ENCODE measurements at places on chromosomes 7 and 10.
A peak's percentile ranks its signal among the peaks of the same experiment; 100 is the strongest.

DNA sequence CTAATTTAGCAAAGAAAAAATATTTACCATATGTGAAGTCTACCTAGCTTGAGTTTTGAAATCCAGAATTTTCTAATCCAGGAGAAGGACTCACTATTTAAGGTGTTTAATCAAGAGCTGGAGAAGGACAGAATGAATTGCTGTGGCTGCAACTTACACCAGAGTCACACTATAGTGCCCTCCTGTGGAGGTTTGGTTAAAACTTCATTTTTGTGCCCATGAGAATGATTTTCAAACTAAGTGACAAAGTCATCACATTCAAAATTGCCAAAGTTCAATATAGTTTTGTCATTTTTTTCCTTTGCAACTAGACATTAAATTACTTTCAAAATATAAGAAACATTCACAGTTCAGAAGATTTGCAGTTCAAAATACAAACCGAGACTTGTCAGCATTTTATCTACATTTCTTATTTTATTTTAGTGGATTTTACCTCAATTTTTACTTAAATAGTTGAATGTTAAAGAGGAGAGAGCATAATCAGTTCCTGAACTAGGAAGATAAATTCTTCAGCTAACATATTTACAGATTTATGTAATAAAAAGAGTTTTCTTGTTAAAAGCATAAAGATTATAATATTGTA is 70.7 kb downstream of the CABCOCO1 start:
- DNase-seq, result peak; percentile 47

DNA sequence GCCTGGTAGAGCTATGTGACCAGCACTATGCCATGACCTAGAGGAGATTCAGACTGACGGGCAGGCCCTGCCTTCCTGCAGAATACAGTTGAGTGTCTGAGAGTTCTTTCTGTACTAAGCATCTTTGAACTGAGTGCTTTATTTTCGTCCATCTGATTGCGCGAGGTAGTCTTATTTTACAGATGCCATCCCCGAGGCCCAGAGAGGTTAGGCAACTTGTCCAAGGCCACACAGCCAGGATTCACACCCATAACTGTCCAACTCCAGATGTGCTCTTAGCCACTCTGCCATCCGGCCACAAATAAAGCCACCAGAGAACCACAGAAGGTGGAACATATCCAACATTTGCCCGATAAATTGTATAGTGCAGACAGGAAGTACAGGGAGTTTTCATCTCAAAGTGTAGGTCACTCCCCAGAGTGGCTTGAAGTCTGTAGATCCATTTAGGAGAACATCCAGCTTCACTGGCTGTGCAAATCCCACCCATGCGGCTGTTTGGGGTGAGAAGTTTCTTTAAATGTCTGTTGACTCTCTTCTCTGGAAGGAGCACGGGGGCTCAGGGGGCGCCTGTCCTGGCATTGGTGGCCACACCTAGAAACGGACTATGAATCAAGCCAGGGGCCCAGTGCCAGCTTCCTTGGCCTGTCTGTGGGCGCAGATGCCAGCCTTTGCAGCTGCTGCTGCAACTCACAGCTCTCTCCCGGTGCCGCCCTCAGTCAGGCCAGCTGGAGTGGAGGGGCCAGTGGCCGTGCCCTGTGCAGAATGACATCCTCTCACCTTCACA is 11.1 kb downstream of the CHST3 start:
- DNase-seq, result no peak

DNA sequence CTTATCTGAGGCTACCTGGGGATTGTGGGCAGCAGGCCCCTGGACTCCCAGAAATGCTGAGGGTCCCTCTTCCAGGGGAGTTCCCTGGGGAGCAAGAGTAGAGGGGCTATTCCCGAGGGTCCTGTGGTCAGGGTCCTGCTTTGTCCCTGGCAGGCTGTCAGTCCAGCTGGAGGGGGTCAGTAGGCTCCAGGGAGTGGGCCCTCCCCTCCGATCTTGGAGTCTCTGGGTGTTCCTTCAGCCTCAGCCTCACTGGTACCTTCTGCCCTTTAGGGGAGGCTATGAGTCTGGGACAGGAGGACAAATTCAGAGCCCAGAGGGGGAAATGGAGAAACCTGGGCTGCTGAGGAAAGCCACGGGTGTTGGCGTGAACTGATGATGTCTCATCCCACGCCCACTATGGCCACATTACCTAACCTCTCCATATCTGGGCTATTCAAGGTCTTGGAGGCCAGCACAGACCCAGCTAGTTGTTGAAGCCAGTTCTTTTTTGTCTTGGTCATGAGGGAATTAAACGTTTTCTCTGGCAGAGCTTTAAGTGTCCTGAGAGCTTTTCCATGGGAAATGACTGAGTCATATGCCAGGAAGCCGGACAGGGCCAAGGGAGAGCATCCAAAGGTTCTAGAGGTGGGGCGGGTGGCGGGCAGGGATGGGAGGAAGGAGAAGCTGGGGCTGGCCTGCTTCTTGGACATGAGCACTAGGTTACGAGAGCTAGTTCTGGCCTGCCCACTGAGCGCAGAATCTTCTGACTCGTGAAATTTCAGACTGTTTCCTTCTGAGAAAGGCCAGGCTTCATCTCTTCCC is 6.2 kb downstream of the CALHM2 start:
- no peak for DNase-seq

- DNase-seq, result no peak
These were observed 86.1 kb upstream of the PPP2R2D start for GRCh38 chr10:131814567-131815265.

DNA sequence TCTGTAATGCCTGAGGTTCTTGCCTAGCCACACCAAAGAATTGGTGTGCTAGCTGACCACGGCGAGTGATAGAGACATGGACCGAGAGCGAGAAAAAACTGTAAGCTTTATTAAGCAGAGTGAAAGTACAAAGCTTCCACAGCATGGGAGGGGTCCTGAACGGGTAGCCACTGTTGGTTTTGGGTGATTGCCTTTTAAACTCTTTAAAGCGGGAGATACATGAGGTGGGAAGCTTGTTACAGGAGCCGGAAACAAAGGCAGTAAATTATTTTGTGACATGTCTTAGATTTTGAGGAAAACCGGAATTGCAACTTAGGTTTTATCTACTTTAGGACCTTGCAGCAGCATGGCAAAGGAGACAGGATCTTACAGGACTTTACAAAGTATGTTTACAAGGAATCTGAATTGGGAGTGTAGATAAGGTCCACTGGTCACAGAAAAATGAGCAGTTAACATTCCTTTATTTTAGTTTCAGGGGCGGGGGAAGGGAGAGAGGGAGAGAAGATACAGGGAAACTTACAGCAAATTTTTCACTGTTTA is 252.7 kb upstream of the MBL2 start:
- no peak for DNase-seq

DNA sequence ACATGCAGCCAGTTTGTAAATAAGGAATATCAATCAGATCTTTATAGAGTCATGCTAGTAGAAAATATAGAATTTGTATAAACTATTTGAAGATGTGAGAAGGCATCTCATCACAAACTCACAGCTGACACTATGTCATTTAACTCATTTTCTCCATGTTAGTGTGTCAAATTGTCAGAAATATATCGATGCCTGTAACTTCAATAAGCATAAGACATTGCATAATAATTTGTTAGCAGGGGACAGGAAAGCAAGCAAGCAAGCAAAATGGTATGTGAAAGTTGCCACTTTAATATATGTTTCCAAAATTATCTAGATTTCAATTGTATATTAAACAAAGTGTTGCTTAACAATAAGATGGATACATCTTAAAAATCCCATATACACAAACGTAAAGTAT is 571.0 kb downstream of the ARL4A start:
- no peak for DNase-seq

DNA sequence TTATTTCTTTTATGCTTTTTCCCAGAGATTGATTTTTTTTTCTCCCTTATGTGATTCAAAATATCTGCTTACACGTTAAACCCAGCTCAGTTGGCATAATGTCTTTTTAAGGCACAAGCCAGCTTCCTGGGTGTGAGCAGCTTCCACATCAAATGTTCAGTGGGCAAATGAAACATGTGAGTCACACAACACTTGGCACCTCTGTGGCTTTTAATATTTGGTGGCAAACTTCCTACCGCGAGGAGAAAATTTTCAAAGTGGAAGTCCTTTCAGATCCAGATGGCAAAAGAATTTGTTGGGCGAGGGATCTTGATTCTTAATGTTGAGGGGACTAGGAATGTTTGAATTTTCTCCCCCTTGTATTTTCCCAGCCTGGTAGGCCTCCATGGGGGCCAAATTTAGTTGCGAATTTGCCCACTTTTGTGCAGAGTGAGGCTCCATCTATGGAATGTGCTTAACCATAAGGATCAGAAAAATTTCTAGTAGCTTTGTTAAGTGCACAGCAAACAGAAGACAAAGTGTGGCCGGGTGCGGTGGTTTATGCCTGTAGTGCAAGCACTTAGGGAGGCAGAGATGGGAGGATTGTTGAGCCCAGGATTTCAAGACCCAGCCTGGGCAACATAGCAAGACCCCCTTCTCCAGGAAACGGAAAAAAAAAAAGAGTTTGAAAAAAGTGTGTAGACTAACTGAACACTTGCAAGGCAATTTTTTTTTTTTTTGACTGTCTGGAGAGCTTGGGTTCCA is 31.0 kb downstream of the CUX1 start:
- DNase-seq, result no peak

DNA sequence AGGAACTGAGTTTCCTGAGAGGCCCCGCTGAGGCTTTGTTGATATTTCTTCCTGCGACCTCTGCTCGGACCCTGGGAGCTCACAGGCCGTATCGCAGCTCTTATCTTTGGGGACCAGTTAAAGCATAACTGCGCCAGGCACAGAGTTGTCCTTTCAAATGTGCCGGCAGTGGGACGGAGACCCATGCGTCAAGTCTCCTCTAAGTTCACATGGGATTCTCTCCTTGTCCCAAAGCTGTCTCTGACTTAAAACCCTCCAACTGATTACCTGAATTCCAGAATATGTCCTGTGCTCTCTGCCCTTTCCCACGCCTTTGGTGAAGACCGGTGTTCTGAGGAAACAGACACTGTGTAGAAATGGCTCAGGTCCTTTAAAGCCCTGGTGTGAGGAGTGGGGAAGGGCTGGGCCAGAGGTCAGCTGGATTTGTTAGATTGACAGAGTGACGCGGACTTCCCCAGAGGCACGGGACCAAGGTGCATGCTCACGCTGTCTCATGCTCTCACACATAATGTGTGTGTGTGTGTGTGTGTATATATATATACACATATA is 169.8 kb downstream of the EGFR start:
- DNase-seq, result no peak

DNA sequence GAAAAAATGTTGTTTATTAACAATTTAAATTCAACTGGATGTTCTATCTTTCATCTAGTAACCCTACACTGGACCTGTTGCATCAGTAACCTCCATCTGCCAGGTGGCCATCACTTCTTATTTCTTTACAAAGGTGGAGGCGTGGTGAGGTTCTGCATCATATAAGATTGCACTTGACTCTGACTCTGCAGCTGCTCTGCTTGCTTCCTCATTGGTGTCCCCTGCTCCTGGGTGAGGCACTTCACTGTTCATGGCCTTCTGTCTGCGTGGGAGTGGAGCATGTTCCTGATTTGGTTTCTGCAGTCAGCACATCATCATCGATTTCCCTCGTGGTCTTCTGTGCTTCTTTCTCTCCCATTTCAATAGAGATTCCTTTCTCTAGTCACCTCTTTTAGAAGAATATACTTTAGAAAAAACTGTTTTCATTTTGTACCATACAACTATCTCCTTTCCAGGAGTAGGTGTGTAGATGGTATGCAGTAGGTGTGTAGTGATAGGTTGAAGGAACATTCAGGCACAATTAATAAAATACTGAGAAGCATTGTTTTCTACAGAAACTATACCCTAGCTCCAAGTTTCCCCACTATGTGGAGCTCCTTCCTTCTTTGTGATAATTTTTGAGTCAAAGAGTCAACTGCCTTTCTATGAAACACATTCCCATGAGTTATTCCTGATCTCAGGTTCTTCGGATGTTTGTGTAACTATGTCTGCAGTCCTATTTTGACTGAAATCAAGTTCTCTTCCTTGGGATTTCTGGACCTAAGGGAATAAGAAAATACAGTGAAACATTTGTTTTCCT is 231.7 kb upstream of the CNTNAP2 start:
- DNase-seq, result no peak

DNA sequence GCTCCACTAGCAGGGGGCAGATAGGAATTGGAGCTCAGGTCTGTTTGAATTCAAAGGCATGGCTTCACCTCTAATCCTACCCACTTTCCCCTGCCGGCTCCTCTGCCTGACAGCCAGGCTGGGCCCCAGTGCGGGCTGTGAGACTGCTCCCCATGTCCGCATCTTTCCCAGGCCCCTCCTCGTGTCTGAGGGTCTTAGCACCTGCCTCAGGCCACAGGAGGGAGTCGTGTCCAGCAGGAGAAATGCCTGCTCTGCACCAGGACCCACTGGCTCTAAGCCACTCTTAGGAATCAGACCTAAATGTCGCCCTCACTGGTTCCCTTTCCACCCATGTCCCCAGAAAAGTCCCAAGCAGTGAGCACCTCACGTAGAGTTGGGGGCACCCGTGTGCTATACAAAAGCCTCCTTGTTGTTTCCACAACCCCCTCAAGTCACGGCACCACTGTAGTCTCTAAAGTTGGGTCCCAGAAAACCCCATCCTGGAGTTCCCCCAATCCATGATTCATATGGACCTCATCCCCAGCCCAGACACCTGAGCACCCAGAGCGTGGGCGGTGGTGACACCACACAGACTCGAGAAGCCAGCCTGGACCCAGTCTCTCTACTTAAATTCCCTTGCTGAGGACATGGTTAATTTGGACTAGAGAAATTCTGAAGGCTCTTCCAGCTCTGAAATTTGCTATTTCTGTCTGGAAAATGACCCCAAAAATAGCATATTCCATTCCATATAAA is 466.4 kb upstream of the ZMIZ1 start:
- DNase-seq, result no peak

DNA sequence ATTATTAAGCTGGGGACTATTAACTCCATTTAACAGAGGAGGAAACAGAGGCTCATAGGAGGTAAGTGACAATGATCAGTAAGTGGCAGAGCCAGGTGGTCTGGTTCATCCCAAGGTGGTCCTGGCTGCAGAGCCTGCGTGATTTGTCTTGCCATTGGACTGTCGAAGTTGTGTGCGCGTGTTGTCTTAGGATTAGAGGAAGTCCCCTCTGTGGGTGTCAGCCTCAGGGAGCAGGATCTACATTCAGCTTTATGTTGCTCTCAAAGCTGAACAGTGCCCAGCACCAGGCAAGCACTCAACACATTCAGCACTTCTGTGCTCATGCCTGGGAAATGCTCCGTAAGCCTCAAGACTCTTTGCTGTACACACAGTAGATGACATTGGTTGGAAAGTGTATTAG is 139.5 kb downstream of the HERPUD2 start:
- no peak for DNase-seq

- DNase-seq, result peak; percentile 9
These were observed 4.7 kb downstream of the TMEM120A start for GRCh38 chr7:75989500-75990388.

Measured in skin of body (tissue), 3 donors.